ENCODE measurements at places on chromosomes 1 and 21.

DNA sequence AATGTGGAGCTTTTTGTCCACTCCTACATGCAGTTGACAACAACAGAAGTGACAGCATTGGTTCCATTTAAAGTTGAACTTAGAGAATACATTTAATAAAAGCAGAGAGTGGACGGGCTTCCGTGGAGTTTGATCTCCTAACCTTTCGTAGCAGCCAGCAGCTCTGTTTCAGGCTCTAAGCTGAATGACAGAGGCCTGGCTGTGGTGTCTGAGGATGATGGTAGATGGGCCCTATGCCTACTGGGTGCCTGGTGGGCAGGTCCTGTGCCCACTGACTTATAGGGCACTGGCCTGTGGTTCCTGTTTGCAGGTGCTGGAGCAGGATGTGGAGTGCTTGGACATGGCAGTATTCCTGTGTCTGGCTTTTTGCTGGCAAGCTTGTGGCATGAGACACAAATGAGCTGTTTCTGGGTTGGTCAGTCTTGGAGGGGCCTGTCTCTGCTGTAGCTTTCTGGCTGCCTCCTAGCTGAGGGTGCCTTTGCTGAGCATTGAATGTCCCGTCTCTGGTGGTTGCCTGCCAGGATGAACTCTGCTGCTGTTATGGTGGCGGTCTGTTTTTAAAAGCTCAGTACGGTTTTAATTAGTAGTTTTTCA is 54.6 kb downstream of the PRDM2 start:
- peak; percentile 20 for DNase-seq

DNA sequence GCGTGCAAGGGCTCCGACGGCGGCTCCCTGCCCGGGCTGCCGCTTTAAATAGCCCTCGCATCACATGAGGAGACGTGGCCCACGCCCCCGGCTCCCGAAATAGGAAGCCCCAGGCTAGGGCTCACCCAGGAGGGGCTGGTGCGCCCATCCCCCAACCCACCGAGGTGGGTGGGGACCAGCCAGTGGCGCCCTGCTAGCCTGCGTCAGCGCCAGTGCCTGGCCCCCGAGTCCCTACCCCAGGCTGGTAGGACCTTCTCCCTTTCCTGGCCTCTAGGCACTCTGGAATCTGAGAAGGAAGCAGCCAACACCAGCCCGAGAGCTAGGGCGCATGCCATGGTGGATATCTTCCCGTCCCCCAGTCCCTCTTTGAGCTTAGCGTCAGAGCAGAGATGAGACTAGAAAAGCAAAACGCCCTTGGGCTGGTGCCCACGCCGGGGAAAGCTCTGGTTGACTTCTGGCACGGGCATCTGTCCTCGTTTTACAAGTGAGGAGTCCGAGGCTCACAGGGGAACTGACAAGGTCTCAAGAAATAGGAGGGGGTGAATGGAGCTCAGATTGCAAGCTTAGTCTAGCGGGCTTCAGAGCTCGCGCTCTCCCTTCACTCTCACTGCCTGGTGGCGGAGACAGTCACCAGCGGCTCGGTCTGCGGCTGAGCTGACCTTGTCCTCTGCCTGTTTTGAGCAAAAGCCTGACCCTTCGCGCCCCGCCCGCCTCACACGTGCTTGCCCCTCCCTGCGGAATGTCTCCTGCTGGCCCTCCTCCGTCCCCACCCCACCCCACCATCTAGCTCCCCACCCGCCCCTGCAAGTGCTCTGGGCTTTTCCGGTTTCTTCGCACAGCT is at the start of gene FABP3:
FABP3 (minus strand) TSS at position 21 of the 841 bp plus-strand sequence. CDS start 62 bp downstream, outside the sequence.
- peak; percentile 70 for DNase-seq

DNA sequence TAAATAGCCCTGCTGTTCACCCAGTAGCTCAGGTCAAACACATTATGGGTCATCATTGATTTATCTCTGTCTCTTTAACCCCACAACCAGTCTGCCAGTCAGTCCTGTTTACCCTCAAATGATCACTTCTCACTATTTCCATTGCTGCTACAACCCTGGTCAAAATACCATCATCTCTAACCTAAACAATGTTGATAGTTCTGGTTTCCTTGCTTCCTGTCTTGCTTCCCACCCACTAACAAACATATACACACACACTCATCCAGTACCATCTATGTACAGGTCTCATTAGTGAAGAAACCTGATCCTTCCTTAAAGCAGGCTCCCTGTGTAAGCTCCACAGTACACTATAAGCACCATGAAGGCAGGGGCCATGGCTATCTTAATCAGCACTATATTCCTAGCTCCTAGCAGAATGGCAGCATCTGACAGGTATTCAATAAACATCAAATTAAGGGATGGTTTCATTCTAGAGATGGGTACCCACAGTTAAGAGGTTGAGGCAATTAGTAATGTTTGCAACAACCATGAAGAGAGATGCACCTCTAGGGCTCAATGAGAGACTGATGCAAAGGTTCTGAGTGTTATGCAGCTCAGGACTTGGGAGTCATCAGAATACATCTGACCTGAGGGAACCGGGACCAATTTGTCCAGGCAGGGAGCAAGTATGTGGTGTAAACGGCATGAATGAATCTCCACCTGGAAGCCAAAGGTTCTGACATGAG is 10.0 kb upstream of the TGFBR3 start:
- DNase-seq: no peak

DNA sequence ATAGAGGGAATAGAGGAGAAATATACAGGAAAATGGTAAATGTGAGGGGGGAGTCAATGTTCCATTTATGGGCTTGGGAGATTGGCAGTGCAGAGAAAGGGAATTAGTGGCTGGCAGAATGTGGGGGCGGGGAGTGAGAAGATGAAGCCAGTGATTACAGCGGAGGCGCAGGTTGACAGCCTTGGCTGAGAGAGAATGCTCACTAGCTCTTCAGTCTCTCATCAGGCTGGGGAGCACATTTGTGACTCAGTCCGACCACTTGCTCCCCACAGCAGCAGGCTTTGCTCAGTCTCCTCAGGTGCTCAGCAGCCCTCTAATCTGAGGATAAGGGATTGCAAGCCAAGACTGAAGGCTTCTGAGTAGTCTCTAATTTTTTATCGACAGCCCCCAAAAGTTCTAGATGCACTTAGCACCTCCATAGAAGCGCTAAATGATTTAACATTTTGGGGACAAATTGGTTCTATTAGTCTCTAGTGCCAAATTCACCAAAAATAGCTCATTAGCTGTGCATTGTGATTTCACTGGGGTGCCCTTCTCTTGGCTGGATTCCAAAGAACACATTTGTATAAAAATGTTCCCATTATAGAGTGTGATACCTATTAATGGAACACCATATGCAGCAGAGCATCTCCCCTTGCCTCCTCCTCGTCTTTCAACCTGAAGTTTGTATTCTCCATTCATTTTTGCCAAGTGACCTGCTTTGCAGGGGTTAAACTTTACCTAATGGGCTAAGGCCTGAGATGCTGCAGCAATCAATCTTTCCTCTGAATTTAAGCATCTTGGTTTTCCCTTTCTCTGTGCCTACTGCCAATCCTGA is 191.8 kb downstream of the ZNF326 start:
- no peak for DNase-seq

GRCh38 chr1:55060133-55060999 is 21.0 kb downstream of the PCSK9 start:
- DNase-seq: peak; percentile 19

DNA sequence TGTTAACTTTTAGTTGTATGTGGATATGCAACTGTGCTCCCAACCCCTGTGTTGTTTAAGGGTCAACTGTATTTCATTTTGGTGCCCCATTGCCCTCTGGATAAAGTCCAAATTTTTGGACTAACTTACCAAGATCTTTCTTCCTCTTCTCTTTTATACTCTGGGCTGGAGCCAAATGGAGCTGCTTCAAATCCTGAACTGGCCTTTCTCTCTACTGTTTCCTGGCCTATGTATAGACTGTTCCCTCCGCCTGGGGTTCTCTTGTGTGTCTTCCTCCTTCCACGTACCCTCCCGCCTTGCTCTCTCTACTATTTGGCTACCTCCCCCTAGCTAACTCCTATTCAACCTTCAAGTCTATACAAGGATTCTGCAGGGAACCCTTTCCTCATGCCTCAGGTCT is 8.4 kb upstream of the CDC14A start:
- no peak for DNase-seq

- DNase-seq: peak; percentile 57
Observed at GRCh38 chr1:247357781-247358211, 26.1 kb upstream of the ZNF496 start.

- DNase-seq: peak; percentile 11
Observed at GRCh38 chr1:246373828-246374569, 133.1 kb downstream of the SMYD3 start.

DNA sequence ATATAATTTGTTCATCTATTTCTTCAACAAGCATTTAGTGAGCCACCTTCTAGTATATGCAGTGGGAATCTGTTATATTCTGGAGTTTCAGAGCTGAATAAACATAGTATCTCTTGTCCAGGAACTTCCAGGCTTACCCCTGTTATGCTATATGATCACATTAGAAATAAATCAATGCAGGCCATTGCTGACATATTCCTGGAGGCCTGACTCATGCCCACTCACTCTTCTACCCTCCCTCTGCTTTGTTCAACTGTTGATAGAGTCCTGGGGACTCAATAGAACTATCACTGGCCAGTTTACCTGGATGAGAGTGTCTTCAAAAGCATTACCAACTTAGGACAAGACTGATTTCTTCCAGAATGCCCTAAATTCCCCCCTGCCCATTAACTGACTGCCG is 29.3 kb upstream of the SRSF10 start:
- peak; percentile 54 for DNase-seq

DNA sequence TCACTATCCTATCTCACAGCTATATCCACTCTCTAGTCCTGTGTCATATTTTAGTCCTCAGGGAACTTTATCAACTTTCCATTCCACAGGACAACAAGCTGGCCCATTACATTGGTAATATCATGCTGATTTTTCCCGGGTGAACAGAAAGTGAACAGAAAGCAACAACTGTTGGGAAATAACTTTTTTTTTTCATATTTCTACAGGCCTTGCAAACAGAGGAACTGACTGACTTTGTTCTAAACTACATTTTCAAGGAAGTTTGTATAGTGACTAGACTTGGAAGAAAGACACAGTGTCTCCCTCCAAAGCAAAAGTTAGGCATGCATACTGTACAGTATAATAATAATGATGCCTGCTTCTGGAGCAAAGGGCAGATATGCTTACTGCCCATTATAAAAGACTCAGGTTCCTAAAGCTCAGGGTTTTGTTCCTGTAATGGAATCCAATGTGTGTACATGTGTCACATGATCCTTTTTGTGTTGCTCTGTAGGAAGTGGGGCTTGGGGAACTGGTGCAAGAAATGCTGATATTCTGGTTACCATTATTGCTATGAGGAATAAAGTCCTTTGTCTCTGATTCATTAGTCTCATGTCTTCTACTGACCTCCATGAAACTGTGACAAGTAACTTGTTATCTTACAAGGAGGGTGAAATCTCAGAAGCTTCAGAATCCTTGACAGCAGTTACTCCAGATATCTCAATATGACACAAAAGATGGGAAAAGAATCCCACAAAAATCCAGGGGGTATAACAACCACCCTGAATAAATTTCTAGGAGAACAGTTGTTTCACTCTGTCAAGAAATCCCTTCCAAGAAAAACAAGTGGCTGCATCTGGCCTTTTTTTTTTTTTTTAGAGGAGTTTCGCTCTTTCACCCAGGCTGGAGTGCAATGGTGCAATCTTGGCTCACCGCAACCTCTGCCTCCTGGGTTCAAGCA is 17.7 kb upstream of the NTPCR start:
- no peak for DNase-seq

DNA sequence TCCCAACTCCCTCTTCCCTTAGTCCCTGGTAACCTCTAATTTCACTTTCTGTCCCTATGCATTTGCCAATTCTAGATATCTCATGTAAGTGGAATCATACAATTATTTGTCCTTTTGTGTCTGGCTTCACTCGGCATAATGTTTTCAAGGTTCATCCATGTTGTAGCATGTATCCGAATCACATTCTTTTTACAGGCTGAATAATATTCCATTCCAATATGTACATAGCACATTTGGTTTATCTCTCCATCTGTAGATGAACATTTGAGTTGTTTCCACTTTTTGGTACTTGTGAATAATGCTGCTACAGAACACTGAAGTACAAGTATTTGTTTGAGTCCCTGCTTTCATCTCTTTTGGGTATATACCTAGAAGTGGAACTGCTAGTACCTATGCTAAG is 857 bp upstream of the LYPLAL1 start:
- no peak for DNase-seq

DNA sequence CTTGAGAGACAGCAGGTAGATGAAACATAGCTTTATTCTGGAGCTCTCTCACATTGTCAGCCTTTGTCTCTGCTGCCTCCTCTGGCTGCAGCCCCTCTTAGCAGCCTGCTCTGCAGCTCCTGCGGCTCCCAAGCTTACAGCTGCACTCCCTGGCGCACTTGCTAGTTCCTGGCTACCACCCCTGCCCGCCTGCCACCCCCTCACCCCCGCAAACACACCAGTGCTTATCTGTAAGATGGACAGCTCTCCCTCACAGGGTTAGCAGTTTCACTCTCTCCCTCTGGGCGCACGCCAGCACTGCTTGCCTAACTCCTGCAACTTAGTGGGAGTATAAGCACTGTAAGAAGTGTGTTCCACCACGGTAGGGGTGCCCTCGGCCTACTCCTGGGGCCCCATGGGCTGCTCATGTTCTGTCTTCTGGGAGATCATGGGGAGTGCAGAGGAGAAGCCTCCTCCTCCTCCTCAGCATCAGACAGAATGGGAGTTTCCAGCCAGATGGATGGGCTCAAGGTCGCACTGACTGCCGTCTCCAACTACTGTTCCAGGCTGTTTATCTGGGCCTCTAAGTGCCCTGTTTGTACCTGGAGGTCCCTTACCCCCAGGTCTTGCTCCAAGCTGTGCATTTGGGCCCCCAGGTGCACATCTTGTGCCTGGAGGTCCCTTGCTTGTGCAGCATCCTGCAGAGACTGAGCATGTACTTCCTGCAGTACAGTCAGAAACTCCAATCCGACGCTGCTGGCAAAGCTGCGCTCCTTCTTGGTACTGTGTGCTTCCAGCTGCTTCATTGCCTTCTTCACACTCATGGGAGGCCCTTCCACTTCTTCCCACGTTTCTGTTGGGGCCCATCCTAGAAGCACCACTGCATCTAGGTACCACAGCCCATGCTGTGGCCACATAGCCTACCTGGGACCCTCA is 1388.1 kb downstream of the AMY1C start:
- no peak for DNase-seq

DNA sequence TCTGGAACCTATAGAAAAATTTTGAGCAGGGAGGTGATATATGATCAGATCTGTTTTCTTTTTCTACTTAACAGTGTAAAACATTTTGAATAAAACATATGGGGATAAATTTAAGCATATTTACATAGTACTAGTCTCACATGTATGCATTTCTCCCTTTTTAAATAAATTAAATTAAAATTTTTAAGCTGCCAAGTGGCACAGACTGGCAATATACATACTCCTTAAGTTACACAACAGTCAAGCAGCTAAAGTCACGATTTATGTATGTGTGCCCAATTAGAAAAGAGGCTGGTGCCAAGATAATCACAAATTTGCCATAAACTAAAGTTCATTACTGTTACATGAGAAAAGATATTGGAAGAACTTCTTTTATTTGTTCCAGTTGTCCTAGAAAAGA is 532.0 kb downstream of the RWDD3 start:
- no peak for DNase-seq
